ENCODE measurements at places on chromosomes 5 and 9. TPM values are rescaled to one million over a fixed set of nuclear protein-coding genes. Genes with fewer than 3 reads are reported as not detected.

Gene GABBR2
- 3.3 TPM for total RNA-seq

Gene GAS1
- total RNA-seq, result 2.3 TPM

Gene CDKN2B
- total RNA-seq, result 49.7 TPM

Gene POLR3G
- total RNA-seq, result 15.1 TPM

Gene SMIM33
- not detected for total RNA-seq

Gene HINT2
- 13.8 TPM for total RNA-seq

Gene SLC2A6
- 70.5 TPM for total RNA-seq

Gene SPINK4
- total RNA-seq, result not detected

Gene SLCO6A1
- total RNA-seq, result not detected

Gene MAP1B
- 401 TPM for total RNA-seq

Gene RLN1
- total RNA-seq, result not detected

Gene IL13
- total RNA-seq, result not detected

Gene NOTCH1
- 284 TPM for total RNA-seq

Gene TNFSF15
- total RNA-seq, result 48.1 TPM

Gene HNRNPH1
- total RNA-seq, result 341 TPM

Gene LCN9
- total RNA-seq, result not detected

Gene PRR16
- 1.2 TPM for total RNA-seq

Gene SPINK9
- total RNA-seq, result not detected

Gene OCLN
- 7.4 TPM for total RNA-seq

Gene PALM2AKAP2
- 3.9 TPM for total RNA-seq

Gene CARTPT
- not detected for total RNA-seq

Gene SLC46A2
- not detected for total RNA-seq

Gene ACER2
- total RNA-seq, result 7.3 TPM

Gene TAL2
- total RNA-seq, result not detected

Gene TRIM52
- 4.0 TPM for total RNA-seq

Gene NUDT12
- 3.0 TPM for total RNA-seq

Gene IFNA2
- not detected for total RNA-seq

Gene FAM114A2
- total RNA-seq, result 18.5 TPM

Gene IFNE
- 0.39 TPM for total RNA-seq

Gene CTNND2
- not detected for total RNA-seq

Gene DND1
- 1.1 TPM for total RNA-seq

Gene IFNB1
- total RNA-seq, result not detected

Gene LHX3
- total RNA-seq, result not detected

Gene SPAG8
- total RNA-seq, result 0.53 TPM

Gene EIF4EBP3
- total RNA-seq, result 1.3 TPM

Gene SLC6A7
- not detected for total RNA-seq

Gene CDKN2B-AS1
- total RNA-seq, result 2.9 TPM

Gene CCL27
- not detected for total RNA-seq

Gene OTP
- not detected for total RNA-seq

Gene GMCL2
- not detected for total RNA-seq

Gene LCP2
- 5.7 TPM for total RNA-seq

Gene LHX6
- total RNA-seq, result 32.0 TPM

Gene NSMF
- total RNA-seq, result 53.7 TPM

Gene OLFML2A
- 4.0 TPM for total RNA-seq

Gene ADCY2
- not detected for total RNA-seq

Gene SNX18
- total RNA-seq, result 29.2 TPM

Gene SOHLH1
- not detected for total RNA-seq

Gene TSSK1B
- total RNA-seq, result not detected

Measured in glomerular endothelial cell (primary cell).